Psoas muscle (tissue), 8 donors: ENCODE measurements at places on chromosomes 12 and 14.
A peak's percentile ranks its signal among the peaks of the same experiment; 100 is the strongest.

DNA sequence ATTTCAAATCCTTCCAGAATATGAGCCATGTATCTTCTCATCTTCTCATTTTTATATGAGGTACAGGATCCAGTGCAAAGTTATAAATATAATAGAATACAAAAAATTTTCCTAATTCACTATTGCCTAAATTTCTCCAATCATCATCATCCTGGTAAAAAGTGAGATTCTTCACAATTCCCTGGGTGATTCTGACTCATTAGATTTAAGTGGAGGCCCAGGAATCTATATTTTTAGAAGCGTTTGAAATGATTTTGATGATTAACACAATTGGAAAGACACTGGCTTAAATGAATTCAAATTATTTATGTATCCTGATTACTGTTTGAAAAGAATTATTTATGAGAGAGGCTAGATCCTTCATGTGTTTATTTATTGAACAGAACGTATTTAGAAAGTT, 380.3 kb upstream of the PDE3A start:
- DNase-seq = no peak

DNA sequence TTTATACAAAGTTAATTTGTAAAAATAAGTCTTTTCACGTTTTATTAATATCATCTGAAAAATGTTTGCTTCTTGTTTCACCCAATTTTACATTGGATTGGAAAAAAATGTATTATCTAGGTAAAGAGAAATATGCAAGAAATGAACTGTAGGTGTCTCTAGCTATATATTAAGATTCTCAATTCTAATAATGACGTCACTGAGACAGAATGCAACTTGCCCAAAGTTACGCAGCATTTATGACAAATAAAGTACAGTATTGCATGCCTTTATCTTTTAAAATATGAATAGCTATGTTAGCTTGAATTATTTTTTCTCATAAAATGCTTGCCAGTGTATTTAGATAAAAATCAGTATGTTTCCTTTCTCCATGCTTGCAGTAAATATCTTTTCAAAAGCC, 728.8 kb downstream of the RERGL start:
- no peak for DNase-seq

DNA sequence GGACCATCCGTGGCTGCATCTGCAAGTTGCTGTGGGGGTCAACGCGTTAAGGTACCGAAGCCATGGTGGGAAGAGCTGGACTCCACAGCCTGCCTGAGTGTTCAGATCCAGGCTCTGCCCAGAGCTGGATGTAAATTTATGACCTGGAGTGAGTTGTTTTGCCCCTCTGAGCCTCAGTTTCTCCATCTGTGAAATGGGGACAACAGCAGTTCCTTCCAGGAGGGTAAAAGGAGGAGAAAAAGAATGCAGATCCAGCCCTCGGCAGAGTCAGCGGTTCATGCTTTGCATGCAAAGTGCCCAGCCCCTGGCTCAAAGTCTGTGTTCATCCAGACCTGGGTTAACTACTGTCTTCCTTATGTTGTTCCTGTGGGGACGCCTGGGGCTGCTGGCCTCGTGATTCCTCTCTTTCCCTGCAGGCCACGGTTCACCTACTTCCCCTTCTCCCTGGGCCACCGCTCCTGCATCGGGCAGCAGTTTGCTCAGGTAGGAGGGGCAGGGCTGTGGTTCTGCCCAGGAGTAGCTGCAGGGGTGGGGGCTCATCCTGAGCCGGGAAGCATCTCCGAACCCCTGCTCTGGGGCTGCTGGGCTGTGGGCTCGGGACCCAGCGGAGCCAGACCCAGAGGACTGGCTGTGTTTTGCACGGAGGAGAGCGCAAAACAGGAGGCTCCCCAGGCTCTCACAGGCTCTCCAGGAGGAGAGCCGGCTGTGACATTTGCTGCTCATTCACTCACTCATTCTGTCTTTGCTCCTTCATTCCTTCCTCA, 41.9 kb downstream of the CYP46A1 start:
- no peak for DNase-seq

DNA sequence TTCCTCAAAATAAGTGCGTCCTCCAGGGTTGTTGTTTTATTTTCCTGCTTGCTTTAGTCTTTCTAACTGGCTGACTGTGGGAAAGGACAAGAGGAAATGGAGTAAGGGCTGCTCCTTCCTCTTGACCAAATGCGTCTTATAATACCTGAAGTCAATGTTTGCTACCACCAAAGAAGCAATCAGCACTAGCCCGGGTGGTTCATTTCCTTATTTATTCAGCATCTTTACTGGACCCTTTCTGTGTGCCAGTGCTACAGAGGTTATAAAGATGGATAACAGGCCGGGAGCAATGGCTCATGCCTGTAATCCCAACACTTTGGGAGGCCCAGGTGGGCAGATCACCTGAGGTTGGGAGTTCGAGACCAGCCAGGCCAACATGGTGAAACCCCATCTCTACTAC, 15.1 kb upstream of the RPS6KA5 start:
- DNase-seq = no peak

DNA sequence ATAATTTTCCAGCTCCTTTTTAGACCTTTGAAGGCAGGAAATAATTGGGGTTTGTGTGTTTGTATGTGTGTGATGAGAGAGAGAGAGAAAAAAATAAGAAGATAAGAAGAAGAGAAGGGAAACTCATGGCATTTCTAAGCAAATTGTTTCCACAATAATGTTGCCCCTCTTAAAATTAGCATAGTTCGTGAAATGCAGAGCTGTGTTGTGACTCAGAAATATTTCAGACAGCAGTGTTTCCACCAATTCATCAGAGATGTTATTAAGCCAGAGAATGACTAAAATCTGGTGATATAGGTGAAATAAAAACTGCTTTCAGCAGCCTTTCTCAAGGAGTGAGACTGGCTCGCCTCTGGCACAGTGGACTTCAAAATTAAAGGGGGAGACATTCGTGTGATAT, 65.9 kb upstream of the ARHGAP5 start:
- no peak for DNase-seq

DNA sequence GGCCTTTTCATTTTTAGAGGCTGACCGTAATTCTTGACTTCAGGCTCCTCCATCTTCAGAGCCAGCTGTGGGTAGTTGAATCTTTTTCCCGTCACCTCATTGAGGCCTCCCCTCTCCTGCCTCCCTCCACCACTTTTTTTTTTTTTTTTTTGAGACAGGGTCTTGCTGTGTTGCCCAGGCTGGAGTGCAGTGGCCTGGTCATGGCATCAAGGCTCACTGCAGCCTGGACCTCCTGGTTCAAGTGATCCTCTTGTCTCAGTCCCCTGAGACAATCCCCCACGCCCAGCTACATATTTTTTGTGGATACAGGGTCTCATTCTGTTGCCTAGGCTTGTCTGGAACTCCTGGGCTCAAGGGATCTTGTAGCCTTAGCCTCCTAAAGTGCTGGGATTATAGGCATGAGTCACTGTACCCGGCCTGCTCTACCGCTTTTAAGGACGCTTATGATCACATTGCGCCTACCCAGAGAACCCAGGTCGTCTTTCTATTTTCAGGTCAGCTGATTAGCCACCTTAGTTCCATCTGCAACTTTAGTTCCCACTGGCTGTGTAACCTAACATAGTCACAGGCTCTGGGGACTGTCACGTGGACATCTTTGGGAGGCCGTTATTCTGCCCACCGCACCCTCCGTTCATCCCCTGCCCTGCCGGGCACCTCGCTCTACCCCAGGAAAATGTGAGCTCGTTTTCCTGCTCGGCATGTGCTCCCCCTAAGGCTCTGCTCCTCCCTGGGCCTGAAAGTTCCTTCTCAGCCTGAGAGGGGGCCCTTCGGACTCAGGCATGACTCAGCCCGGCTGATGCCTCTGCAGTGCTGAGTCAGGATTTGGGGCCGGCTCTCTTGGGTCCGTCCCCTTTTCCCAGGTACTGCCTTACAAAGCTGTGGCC, 13.4 kb downstream of the TNFAIP2 start:
- DNase-seq = peak; percentile 44

GRCh38 chr12:92735131-92735721, 32.4 kb downstream of the PLEKHG7 start:
- DNase-seq = no peak

DNA sequence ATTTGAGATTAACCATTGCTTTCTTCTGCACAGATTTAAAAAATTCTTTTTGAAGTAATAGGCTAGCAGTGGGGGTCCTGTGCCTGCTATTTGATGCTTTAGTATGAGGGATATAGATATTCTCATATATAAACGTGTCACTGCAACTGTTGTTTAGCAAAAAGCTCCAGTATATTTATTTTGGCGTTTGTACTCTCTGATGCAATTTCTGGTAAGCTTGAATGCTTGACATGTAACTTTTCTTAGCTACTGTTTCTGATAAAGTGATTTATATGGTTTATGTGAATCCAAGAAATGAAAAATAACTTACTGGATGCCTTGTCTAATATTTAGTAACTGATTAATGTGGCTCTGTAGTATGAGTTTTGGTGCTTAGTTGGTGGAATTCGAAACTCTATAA, 77.1 kb downstream of the TTLL5 start:
- no peak for DNase-seq

- no peak for DNase-seq
Observed at GRCh38 chr12:66503746-66504145, 175.1 kb downstream of the GRIP1 start.

GRCh38 chr12:26783131-26783526, 49.9 kb downstream of the ITPR2 start:
- no peak for DNase-seq

GRCh38 chr12:103897316-103897715, 32.9 kb upstream of the HSP90B1 start:
- no peak for DNase-seq

- DNase-seq = no peak
Observed at GRCh38 chr14:92759300-92759678, 10.9 kb upstream of the LGMN start.

DNA sequence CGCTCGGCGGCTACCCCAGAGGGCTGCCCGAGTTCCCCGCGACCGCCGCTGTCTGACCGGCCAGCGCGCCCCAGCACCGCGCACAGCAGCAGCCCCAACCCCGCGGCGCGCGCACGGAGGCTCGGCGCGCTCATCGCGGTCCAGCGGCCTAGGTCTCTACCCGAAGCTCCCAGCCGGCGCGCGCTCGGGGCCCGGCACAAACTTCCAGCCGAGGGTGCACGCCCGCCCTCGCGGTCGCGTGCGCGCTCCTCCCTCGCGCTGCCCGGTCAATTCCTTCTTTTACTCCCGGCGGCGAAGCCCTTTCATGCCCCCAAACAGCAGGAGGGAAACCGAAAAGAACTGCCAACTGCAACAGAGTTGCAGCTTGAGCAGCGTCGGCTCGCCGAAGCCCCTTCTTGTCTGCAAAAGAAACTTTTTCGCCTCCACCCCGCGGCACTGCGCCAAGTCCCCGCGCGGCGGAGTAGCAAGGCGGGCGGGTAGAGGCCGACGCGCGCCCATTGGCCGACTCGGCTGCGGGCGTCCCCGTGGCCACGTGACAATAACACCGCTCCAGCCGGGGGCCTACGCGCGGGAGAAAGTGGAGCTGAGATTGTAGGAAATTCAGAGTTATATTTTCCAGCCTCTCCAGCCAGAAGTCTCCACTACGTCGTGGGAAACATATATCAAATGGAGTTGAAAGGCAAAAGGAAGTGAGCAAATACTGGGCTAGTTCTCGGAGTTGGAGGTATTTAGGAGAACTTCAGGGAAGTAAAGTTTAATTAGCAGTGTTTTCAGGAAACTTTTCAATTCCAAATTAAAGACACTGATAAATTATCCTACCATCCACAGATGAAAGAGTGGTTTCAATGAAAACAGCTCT, at the start of gene LRIG3:
Gene LRIG3 (minus strand): TSS at position 403 of the 859 bp plus-strand sequence. CDS start 269 bp downstream, at position 134.
- peak; percentile 94 for DNase-seq
